ENCODE measurements at places on chromosomes 12 and 14.

- H3K27ac ChIP-seq: no peak overlapping the region
- no peaks in the 10 kb centered on the region for H3K27me3 ChIP-seq
- H3K4me3 ChIP-seq: no peak overlapping the region
- no peak for DNase-seq
Measured at GRCh38 chr12:50149311-50149710, 17.9 kb downstream of the CERS5 start.

GRCh38 chr12:93087840-93088610, 158.9 kb upstream of the EEA1 start:
- DNase-seq: no peak
- H3K36me3 ChIP-seq: no peaks in the 10 kb centered on the region
- H3K27me3 ChIP-seq: no peaks in the 10 kb centered on the region
- H3K27ac ChIP-seq: no peak overlapping the region
- no peaks in the 10 kb centered on the region for H3K4me1 ChIP-seq

DNA sequence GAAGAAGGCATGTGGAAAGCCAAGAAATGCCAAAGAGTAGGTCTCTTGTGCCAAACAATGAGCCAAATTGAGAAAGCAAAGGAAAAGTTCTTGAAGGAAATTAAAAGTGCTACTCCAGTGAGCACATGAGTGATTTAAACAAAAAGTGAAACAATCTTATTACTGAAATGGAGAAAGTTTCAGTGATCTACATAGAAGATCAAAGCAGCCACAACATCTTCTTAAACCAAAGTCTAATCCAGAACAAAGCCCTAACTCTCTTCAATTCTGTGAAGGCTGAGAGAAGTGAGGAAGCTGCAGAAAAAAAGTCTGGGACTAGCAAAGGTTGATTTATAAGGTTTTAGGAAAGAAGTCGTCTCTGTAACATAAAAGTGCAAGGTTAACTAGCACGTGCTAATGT, 259.6 kb downstream of the FLRT2 start:
- DNase-seq: no peak
- peaks cover 12% of the 10 kb centered on the region for H3K4me1 ChIP-seq
- no peaks in the 10 kb centered on the region for H3K27me3 ChIP-seq
- no peaks in the 10 kb centered on the region for H3K36me3 ChIP-seq

DNA sequence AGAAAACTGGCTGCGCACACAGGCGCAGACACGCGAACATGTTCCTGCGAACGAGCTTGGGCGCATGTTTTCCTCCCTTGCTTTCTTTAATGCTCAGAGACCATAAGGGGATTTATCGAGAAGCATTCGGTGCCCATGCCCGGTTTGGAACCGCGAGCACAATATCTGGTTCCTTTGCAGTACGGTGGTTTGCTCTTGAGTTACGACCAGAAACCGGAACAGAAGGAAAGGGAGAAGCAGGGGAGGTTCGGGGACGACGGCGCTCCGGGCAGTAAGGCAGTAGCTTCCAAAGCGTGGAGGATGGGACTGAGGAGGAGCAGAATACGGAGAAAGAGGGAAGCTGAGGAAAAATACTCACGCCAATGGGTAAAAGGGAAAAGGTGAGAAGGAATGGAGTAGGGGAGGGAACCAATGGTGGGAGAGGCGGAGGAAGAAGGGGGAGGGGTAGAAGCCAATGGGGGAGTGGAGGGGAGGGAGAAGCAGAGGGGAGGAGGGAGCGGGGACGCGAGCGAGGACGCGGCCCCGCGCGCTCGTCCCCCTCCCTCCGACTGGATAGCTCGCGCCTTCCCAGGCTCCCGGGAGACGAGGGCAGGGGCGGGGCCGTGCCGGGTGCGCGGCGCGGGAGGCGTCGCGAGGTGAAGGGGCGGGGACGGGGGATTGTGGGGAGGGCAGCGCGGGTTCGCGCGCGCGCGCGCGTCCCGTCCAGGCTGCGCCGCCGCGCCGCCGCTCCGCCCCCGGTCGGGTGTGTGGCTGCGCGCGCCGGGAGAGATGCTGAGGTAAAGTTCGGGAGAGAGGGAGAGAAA, 625 bp upstream of the ARHGAP5 start:
- no peaks in the 10 kb centered on the region for H3K27me3 ChIP-seq
- peaks cover 8% of the 10 kb centered on the region for H3K4me1 ChIP-seq
- peak; percentile 77 for DNase-seq
- H3K4me3 ChIP-seq: peak overlapping the region; percentile 70
- no peaks in the 10 kb centered on the region for H3K36me3 ChIP-seq

GRCh38 chr12:65490250-65490649, 211.8 kb downstream of the MSRB3 start:
- H3K36me3 ChIP-seq: no peaks in the 10 kb centered on the region
- H3K27ac ChIP-seq: no peak overlapping the region
- no peak for DNase-seq
- no peaks in the 10 kb centered on the region for H3K4me1 ChIP-seq
- no peaks in the 10 kb centered on the region for H3K27me3 ChIP-seq

DNA sequence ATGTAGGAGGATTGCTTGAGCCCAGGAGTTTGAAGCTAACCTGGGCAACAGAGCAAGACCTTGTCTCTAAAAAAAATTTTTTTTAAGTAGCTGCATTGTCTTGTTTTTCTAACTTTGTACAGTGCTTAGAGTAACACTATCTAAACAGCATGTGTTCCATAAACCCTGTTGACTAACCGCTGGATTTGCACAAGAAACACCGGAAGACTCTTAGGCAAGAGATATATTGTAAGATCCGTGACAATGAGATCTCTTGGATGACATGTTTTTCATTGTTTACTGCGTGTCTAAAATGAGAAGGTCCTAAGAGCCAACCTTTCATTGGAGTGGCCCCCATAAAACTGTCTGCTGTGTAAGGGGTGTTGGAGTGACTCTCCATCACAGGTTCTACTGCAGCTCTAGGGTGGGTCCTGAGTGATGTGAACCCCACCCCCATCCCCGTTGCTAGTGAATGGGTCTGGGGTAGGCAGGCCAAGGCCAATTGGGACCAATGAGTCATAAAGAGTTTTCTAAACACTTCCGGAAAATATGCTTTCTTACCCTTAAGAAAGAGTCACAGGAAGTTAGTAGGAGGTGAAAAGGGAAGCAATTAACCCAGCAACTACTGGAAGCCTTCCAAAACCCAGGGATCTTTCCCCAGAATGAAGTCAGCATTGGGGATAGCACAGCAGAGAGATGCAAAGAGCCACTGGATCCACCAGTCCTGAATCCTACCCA, 24.3 kb upstream of the PCNX1 start:
- H3K4me1 ChIP-seq: peaks cover 10% of the 10 kb centered on the region
- H3K36me3 ChIP-seq: no peaks in the 10 kb centered on the region
- no peak overlapping the region for H3K27ac ChIP-seq
- no peaks in the 10 kb centered on the region for H3K27me3 ChIP-seq

DNA sequence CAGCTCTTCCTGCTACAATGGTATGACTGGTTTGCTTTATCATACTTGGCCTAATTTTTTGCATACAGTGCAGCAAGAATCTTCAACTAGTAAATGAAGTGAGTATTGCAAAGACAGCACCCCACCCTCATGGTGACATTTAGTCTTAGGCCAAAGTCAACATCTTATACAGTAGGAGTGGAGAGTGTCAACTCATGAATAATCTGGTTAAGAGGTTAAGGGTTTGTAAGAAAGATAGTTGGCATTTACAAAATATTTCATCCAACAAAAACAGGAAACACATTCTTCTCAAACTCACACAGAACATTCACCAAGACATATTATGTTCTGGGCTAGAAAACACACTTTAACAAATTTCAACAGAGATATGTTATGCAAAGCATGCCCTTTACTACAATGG, 2.2 kb upstream of the OAS1 start:
- DNase-seq: no peak
- peaks cover 45% of the 10 kb centered on the region for H3K4me1 ChIP-seq
- H3K36me3 ChIP-seq: no peaks in the 10 kb centered on the region

- peaks cover 5% of the 10 kb centered on the region for H3K27me3 ChIP-seq
- H3K4me3 ChIP-seq: no peak overlapping the region
- DNase-seq: no peak
- no peaks in the 10 kb centered on the region for H3K36me3 ChIP-seq
- no peak overlapping the region for H3K27ac ChIP-seq
Measured at GRCh38 chr12:46572644-46573346, 200.2 kb upstream of the SLC38A2 start.

All from T-cell (primary cell).